ENCODE measurements at places on chromosomes 5 and 9. TPM values are rescaled to one million over a fixed set of nuclear protein-coding genes. Genes with fewer than 3 reads are reported as not detected.
A peak's percentile ranks its signal among the peaks of the same experiment; 100 is the strongest.

The ABO gene
- total RNA-seq = not detected

GRCh38 chr5:16799796-16800195 lies 136.3 kb downstream of the MYO10 start:
- DNase-seq = no peak

- DNase-seq = no peak
These were observed 63.2 kb downstream of the SLC44A1 start for GRCh38 chr9:105307591-105308130.

- DNase-seq = no peak
These were observed 343.6 kb upstream of the DAP start for GRCh38 chr5:11104651-11105112.

The DMRT1 gene
- total RNA-seq = not detected

The LCN1 gene
- not detected for total RNA-seq

The DOLPP1 gene
- 17.9 TPM for total RNA-seq

DNA sequence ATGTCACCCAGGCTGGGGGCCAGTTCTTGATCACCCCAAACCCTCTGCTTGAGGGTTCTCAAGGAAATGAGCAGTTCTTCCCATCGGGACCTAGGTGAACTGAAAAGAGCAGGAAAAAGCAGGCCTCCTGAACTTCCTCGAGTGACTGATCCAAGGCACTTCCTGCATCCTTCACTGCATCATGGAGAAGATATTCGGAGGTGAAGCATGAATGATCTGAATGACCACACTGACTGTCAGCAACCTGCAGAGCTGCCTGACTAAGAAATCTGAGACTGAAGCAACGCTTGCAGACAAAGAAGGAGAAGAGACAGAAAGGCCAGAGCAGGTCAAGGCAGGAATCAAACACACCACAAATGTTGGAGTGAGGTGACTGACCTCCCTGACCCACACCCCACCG lies 420.2 kb downstream of the AGTPBP1 start:
- DNase-seq = no peak

The PCDHB2 gene
- 44.3 TPM for total RNA-seq

The NHP2 gene
- total RNA-seq = 135 TPM

The TTLL11 gene
- 6.6 TPM for total RNA-seq

DNA sequence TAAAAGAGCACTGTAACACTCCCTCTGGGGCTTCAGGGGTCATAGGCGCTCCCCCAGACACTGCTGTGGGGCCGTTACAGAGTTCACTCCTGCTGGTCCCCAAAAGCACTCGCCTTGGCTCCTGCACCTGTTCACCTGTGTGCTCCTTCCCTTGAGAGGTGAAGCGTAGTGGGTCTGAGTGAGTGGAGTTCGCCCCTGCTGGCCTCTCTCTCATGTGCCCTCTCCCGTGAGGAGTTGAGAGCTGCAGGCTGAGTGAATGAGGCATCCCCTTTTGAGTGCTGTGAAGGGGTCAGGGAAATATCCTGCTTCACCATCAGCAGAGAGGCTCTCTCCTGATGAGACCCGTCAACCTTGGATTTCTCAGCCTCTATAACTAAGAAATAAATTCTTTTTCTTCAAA lies 134.6 kb upstream of the TUT7 start:
- no peak for DNase-seq

The ALDOB gene
- not detected for total RNA-seq

The PCDHB3 gene
- 3.6 TPM for total RNA-seq

The ALDH1A1 gene
- total RNA-seq = 2.1 TPM

- DNase-seq = peak; percentile 51
These were observed 23.3 kb downstream of the RAD1 start for GRCh38 chr5:34891981-34892380.

DNA sequence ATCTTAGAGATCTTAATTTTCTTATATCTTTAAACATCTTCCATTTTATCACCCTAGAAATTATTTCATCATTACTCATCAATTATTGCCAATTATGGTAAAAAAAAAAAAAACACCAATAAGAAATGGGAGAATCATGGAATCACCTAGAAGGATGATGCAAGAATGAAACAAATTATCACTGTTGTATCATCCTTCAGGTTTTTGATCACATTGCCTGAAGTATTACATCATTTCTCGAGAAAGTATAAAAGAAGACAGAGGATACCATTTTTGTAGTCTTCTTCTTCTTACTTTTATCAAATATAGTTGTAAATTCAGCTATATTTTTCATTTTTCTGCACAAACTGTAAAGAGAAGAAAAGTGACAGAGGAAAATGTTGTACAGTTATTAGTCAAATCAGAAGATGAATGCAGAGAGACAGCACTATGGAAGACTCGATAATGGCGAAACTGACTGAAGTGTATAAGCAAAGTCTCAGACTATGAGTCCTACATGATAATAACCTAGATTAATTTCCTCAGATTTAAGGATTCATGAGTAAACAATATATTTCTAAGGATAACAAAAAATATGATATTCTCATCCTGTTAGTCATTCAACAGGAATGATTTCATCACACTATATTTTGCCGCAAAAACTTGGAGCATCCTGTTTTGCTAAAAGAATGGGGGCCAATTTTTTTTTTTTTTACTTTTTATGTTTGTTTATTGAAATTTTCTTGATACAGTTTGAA lies 5.9 kb upstream of the STC2 start:
- DNase-seq = peak; percentile 59

The WDR55 gene
- total RNA-seq = 31.2 TPM

- peak; percentile 94 for DNase-seq
These were observed 10.6 kb downstream of the PRR7 start for GRCh38 chr5:177456976-177457851.

- no peak for DNase-seq
These were observed 651.3 kb upstream of the ACO1 start for GRCh38 chr9:31733166-31733565.

DNA sequence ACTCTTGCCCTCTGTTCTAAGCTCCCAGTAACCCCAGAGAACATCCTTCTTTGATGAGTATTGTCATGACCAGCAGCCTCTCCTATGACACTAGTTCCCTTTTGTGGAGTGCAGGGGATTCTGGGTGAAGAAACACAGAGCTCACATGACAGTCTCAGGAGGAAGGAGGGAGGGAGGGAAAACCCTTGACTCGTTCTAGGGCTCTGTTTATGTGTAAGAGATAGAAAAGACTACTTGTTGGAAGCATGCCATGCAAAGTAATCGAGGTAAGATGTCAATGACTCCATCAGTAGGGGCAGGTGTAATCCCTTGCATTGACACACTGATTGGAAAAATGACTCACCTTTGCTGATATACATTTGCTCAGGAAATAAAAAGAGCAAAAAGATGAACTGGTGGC lies 190.2 kb upstream of the ELL2 start:
- DNase-seq = no peak

The SPATA31E1 gene
- not detected for total RNA-seq

The MCCC2 gene
- 30.2 TPM for total RNA-seq

- DNase-seq = peak; percentile 45
These were observed 6.2 kb upstream of the PDLIM4 start for GRCh38 chr5:132251220-132251725.

The OLFML2A gene
- total RNA-seq = 148 TPM

DNA sequence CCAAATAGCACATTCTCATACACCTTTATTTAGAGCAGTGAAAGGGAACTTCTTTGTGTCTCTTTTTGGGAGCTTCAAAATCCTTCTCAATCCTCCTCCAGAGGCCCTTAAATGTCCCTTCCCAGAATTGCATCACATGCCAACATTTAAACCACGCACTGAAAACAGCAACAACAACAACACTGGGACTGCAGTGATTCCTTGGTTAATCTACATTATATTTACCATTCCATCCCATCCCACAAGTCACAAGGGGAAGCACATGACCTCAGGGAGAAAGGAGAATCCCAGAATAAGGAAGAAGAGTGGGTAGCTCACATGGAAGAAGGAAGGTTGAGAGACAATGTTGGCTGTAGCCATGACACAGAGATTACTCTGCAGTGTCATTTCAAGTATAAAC lies 41.1 kb downstream of the ELOVL7 start:
- DNase-seq = no peak

- no peak for DNase-seq
These were observed 27.0 kb downstream of the NDUFA8 start for GRCh38 chr9:122132539-122132938.

GRCh38 chr5:149901511-149901910 lies 43.1 kb downstream of the PDE6A start:
- DNase-seq = no peak

The FBLL1 gene
- total RNA-seq = 3.3 TPM

- no peak for DNase-seq
These were observed 91.1 kb downstream of the MRPS27 start for GRCh38 chr5:72228960-72229359.

The AK6 gene
- 52.3 TPM for total RNA-seq

- DNase-seq = no peak
These were observed 1377.5 kb upstream of the CDH9 start for GRCh38 chr5:28415791-28416443.

DNA sequence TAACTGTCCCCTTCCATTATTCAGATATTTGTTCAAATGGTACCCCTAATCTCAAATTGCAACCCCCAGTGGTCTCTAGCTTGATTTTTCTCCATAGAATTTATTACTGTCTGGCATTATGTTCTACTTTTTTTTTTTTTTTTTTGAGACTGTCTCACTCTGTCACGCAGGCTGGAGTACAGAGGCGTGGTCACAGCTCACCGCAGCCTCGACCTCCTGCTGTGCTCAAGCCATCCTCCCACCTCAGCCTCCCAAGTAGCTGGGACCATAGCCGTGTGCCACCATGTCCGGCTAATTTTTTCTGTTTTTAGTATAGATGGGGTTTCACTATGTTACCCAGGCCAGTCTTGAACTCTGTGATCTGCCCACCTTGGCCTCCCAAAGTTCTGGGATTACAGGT lies 2.0 kb upstream of the REEP5 start:
- DNase-seq = no peak

- DNase-seq = no peak
These were observed 31.7 kb downstream of the CRB2 start for GRCh38 chr9:123387686-123388085.

GRCh38 chr9:29625292-29625731 lies 2052.0 kb upstream of the C9orf72 start:
- DNase-seq = peak; percentile 56

The RNF208 gene
- total RNA-seq = 4.9 TPM

Measured in astrocyte (in vitro differentiated cells and primary cell).